ENCODE measurements at places on chromosomes 6 and 20.

GRCh38 chr20:9581509-9581908 is 67.1 kb downstream of the LAMP5 start:
- DNase-seq = no peak

DNA sequence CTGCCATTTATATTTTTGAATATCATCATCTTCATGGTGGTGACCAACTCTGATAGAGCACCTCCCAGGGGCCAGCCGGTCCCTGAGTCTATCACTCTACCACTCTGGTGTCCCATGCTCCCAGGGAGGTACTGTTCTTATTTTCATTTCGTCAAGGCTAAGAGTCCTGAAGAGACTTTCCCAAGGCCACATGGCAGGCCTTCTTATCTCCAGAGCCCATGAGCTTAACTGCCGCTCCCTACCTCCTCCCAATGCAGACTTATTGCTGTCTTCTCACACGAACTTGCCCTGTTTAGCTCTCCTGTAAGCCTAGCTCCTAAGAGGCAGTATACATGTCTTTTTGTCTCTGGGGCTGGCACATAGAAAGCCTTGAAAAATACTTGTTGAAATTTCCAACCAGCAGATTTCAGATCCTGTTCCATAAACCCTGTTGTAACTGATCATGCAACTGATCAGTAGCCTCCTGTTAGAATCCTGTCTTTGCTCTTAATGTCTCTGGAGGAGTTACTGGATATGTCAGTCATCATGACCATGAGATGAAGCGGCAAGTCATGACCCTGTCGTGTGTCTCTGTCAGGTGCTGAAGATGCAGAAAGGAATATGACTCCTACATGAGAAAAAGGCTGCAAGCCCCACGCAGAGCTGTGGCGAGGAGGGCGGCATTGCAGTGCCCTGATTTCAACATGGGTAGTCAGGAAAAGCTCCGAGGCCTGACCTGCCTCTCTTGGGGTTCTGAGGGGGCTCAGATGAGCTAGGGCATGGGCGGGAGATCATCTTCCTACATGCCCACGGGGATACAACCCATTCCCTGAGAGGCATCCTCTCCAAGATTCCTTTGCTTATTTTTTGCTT is 60.0 kb downstream of the TTI1 start:
- DNase-seq = no peak

DNA sequence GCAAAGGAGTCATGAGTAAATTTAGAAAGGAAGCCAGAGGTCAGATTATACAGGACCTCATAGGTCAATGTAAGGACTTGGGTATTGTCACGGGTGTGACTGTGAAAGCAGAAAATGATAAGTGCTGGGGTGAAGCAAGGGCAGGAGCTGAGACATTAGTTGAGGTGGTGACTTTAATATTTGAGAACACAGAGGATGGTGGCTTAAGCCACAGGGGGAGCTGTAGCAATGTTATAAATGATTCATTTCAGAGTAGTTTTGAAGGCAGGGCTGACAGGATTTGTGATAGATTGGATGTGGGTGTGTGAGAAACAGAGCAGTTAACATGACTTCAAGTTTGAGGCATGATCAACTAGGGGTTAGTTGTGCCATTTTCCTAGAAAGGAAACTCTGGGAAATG is 659.9 kb downstream of the EPM2A start:
- DNase-seq = no peak

GRCh38 chr20:34773726-34774125 is 51.7 kb downstream of the NCOA6 start:
- no peak for DNase-seq

- DNase-seq = no peak
These were observed 36.5 kb upstream of the TNFAIP3 start for GRCh38 chr6:137830511-137830911.

DNA sequence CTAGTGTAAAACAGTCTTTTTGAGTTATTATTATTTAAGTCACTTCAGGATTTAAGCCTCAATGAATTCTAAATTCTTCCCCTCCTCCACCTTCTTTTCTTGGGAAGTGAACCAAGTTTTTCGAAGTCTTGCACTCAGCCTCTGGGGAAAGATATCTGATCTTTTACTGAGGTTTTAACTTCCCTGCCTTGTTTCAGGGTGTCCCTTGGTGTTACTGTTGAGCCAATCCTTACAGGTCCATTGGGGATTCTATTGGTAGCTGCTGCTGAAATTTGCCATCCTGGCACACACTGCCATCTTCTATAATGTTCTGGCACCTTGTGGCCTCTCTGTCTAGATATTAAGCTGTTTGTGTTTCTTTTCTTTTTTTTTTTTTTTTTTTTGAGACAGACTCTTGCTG is 31.7 kb downstream of the BEND6 start:
- no peak for DNase-seq

- DNase-seq = no peak
These were observed 397.8 kb downstream of the LAMA2 start for GRCh38 chr6:129280749-129281148.

- peak; percentile 65 for DNase-seq
These were observed 57.3 kb downstream of the BCKDHB start for GRCh38 chr6:80163754-80164187.

GRCh38 chr6:75489025-75489424 is 4.6 kb downstream of the FILIP1 start:
- no peak for DNase-seq

All from GM04503 (cell line).